ENCODE measurements at places on chromosomes 1 and 21.

DNA sequence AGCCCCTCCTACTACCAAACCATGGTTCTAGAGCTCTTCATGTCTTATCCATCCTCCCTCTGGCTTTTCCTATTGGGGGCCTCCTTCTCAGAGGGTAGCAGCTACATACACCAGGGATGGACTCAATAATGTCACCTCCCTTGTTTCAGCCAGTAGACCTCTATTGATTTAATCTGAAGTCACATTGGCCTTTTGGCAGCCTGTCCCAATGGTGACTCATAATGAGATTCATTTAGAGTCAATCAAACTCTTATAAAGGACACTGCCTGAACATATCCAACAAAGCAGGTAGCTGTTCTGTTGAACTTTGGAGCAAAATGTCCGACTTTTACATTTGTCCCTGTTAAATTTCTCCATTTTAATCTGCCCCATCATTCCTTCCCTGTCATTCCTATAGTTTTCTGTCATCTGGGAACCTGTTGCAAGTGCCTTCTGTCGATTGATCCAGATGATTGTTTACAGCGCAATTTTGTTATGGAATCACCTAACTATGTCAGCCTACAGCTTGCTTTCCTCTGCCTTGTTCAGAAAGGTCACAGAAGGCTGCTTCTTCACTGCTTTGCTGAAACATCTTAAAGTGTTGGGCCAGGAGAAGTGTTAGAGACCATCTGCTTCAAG is 105.9 kb downstream of the ETS2 start:
- no peak for DNase-seq

DNA sequence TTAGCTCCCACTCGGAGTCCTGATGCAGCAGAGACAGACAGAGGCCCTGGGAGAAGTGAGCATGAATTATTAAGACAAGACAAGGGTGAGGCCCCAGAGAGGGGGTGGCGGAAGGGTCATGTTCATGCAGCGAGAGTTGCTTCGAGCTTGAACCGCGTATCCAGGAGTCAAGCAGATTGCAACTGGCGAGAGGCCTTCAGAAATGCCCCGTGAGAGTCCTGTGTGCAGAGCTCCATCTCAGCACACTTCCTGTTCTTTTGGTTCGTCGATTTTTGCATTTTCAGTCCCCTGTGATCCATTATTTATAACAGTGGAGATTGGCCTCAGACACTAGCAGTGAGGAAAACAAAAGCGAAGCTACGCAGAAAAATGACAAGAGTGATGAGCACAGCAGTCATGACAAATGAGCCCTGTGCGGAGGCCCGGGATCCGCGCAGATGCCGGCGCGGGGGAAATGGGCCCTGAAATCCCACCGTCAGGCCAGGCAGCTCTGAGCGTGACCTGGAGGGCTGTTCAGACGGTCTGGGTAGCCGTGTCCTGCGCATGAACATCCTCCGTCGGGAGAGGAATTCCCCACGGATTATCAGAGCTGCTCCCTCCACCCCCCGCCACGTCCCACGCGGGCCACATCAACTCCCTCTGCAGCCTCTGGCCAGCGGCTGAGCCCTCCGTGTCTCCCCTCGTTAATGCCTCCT is 15.0 kb downstream of the PDE9A start:
- DNase-seq, result no peak

- no peak for DNase-seq
Measured at GRCh38 chr1:205259324-205259832, 31.6 kb downstream of the TMCC2 start.

- DNase-seq, result no peak
Measured at GRCh38 chr1:7470904-7471638, 300.0 kb upstream of the VAMP3 start.

DNA sequence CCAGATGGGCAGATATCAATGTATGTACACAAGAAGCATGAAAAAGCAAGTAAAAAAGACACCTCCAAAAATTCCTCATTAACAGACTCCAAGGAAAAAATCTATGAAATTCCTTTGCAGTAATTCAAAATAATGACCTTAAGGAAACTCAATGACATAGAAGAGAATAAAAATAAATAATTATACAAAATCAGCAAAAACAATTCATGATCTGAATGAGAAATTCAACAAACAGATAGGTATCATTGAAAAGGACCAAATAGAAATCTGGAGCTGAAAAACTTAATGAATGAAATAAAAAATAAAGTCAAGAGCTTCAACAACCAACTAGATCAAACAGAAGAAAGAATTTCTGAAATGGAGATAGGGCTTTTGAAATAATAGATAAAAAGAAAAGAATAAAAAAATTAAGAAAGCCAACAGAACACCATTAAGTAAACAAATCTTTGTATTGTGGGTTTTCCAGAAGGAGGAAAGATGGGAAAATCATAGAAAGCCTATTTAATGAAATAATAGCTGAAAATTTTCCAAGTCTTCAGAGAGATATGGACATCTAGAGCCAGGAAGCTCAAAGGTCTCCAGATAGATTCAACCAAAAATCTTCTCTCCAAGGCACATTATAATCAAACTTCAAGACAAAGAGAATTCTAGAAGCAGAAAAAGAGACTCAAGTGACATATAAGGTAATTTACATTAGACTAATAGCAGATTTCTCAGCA is 52.0 kb upstream of the KCNK1 start:
- no peak for DNase-seq

- no peak for DNase-seq
Measured at GRCh38 chr1:172143384-172144055, 277.0 kb upstream of the C1orf105 start.

DNA sequence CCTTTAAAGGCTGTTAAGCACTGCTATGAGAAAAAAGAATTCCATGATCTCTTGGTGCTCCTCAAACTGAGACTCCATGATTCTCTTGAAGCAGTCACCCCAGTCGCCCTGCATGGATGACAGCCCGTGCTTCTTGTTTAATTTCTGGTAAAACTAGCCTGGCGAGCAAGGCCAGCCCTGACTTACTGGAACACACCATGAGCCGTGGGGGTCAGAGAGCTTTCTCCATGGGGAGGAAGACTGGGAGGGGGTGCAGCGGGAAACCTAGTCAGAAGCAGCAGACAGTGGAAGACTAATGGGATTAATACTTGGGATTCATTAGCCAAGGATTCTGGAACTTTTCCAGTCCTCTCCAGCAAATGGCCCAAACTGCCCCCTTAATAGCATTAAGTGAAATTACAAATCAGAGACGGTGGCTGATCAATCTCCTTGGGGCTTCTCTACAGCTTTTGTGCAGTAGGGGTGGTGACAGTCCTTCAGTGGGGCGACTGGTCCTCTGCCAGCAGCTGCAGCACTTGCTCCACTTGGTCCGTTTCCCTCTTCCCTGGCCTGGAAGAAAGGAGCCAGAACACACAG is 57.2 kb upstream of the LRRN2 start:
- DNase-seq, result no peak

DNA sequence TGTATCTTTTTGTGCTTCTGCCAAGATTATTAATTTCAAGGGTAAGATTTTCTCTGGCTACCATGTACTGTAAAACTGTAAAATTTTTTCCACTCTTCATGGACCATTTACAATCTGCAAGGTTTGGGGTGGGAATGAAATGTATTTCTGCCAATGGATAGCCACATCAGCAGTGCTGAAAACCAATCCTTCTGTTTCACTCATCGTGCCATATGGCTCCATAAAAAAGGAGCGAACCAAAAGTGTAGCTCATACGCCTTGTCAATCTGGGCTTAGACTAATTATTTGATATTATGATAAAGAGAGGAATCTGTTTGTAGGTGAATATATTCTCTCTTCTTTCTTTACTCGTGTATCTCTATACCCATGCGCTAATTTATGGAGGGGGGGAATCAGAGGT is 3.0 kb upstream of the SLC44A5 start:
- DNase-seq, result no peak

DNA sequence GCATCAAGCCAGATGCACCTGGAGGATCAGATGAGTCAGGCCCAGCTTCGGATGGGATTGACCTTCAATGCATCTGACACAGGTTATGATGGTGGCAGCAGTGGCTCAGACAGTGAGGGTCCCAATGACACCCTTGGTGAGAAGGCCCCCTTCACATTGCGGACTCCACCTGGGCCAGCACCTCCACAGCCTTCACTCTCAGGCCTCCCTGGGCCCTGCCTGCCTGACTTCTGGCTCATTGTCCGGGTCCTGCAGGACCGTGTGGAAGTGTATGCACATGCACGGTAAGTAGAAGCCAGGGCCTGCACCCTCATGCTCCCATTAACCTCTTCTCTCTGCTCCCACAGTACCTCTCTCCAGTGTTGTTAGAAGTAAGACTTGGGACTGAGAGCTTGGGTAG is 20.8 kb downstream of the HYI start:
- DNase-seq, result no peak

All from head of caudate nucleus (tissue), 42 donors.